ENCODE measurements at places on chromosomes 5 and 9. TPM values are rescaled to one million over a fixed set of nuclear protein-coding genes. Genes with fewer than 3 reads are reported as not detected.
A peak's percentile ranks its signal among the peaks of the same experiment; 100 is the strongest.

CEP120 gene
- total RNA-seq: 29.6 TPM

DNA sequence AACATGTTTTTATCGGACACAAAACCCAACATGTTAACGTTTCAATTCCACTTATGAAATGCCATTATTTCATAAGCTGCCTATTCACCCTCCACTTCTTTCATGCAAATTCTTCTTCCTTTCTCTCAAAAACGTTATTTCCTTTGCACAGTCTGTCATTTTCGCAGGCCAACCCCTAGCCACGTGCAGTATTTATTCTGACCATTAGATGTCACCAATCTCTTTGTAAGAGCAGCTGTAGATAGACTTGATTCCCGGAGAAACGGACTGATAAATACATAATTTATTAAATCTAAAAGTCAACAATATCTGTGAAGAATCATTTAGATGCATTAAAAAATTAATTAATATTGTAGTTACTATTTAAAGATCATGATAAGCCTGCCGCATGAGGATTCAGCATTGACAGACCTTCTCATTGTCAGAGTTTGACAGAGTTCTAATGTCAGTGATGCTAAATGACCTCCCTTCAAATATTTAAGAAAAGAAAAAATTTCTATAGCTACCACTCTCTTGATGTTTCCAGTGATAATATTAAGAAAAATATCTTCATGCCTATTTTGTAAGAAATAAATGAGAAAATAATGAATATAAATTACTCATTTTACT, 933.6 kb downstream of the CDH12 start:
- peak; percentile 18 for DNase-seq

- DNase-seq: no peak
These were observed 18.7 kb upstream of the ICE1 start for GRCh38 chr5:5403741-5404140.

- DNase-seq: no peak
These were observed 370.6 kb upstream of the PIK3R1 start for GRCh38 chr5:67844924-67845323.

- no peak for DNase-seq
These were observed 33.2 kb downstream of the HMCN2 start for GRCh38 chr9:130298662-130299279.

All from lung (tissue), 17 donors.